ENCODE measurements at places on chromosomes 5 and 9.

DNA sequence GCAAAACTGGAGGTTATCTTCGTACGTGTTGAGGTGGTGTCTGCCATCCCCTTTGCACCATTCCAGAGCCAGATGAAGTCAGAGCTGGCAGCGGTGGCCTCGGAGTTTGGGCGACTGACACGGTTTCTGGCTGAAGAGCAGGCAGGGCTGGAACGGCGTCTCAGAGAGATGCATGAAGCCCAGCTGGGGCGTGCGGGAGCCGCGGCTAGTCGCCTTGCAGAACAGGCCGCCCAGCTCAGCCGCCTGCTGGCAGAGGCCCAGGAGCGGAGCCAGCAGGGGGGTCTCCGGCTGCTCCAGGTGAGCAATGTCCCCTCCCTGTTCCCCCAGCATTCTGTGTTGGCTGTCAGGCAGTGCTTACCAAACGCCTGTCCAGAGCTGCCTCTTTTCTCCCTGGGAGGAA is 9.5 kb downstream of the TRIM41 start:
- no peak for DNase-seq

- no peak for DNase-seq
Measured at GRCh38 chr5:5588386-5588785, 165.9 kb downstream of the ICE1 start.

DNA sequence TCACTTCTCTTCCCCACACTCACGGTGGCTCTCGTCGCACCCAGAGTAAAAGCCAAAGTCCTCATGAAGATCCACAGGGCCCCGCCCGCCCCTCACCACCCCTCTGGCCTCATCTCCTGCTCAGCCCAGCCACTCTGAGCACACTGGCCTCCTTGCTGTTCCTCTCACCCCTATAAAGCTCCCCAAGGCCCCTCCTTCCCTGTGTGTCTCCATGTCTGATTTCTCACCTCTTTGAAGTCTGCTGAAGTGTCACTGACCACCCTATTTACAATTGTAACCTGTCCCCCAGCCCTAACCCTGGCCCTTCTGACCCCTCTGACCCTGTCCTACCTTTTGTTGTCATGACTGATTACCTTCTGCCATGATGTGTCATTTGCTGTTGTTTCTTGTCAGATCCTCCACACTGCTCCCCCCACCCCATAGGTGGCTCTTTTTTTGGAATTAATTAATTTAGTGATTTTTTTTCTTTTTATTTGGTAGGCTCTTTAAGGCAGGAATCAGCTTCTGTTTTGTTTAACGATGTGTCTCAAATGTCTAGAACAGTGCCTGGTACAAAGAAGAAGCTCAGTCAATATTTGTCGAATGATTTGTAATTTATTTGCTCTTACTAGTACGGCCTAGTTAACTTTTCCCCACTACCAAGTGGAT is 90.2 kb downstream of the IQGAP2 start:
- no peak for DNase-seq

GRCh38 chr5:149969181-149969930 is 8.8 kb downstream of the SLC26A2 start:
- DNase-seq = no peak

DNA sequence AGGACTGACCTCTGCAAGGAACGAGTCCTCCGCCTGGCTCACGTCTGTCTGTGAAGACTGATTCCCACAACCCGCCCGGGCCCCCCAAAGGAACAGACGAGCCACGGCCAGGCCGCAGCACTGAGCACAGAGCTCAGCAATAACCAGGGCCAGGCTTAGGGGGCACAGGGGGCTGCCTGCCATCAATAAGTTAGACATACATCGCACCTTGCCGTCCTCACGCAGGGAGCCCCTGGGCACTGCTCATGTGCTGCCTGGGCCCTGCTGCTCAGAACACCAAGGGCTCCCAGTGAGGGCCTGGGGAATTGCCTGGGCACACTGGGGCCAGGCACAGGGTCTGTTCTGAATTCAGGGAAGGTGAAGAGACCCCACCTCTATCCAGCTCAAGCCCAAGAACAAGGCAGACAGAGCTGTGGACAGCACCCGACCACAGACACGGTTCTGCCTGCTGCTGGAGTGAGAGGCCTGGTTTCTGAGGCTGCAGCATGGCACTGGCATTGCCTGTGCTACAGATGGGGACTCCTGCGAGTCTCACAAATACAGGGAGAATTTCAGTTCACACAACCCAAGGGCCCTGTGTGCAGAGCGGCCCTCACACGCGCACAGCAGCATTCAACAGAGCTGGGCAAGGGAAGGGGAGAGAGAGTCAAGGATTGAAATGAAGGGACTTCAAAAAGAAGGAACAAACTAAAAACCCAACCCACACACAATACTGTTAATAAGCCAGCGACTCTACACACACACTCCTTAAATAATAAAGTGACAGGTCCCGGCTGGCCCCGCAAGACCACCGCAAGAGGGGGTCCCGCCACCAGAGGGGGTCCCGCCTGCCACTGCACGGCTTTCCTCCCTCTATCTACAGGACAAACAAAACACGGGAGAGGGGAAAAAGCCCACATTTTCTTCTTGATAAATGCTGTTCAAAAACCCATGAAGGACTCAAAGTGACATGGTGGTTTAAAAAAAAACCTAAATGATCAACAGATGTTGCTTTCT is 32.0 kb downstream of the PRRT1B start:
- DNase-seq = no peak

DNA sequence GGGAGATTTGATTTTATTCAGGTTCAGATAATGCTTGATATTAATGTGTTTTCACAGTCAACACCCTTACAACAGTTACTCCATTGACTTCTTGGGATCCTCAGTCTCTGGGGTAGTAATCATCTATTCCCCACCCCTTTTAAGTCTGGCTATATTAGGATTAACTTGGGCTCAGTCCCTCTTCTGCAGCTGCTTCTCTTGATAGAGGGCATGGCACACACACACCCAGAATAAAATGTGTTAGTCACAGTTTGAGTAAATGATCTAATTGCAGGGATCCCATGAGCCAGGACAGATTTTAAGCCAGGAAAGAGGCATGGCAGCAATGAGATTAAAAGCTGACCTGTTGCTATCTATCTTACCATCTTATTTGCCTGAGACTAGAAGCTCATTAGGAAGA is 53.7 kb upstream of the VLDLR start:
- no peak for DNase-seq

GRCh38 chr9:120714088-120714845 is at the start of gene MEGF9:
TSS of gene MEGF9 (minus strand) at chr9:120714470. CDS start at chr9:120714358, 112 bp downstream.
- DNase-seq = peak; percentile 99

DNA sequence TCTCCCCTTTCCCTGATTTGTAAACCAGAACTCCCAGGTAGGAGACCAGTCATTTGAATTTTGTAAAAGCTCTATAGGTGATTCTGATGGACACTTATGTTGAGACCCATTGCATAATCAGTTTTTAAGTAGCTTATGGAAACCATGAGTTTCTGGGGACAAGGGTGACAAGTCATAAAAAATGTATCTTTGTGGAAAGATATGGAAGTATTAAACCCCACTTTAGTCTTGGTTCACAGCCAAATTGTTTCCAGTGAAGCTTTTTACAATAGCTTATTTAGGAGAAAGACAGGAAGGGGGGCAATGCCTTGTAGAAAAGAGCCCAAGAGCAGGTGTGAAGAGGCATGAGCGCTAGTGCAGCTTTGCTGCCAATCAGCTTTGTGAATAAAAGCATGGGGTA is 453 bp upstream of the CCL28 start:
- no peak for DNase-seq

DNA sequence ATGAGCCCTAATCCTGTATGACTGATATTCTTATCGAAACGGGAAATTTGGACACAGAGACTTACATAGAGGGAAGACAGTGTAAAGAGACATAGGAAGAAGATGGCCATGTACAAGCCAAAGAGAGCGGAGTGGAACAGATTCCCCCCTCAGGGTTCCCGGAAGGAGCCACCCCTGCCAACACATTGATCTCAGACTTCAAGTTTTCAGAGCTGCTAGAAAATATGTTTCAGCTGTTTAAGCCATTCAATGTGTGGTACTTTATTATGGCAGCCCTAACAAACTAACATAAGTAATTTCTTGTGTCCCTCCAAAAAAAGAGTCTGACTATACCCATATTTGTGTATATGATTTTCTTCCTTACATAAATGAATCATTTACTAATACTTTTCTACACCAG is 128.0 kb upstream of the STC2 start:
- no peak for DNase-seq

DNA sequence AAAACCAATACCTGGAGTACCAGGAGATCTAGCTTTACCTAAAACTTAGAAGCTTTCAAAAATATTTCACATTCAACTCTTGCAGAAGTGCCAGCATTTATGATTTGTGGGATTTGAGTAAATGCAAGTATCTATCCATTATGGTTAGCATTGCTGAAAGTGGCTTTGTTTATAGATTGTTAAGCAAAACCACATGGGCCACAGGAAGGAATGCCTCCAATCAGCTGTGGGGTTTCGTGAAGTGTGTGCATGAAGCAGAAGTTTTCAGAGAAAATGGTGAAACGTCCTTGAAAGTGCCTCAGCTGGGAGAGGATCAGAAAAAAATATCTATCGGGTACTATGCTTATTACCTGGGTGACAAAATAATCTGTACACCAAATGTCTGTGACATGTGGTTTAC is 4.2 kb downstream of the LECT2 start:
- DNase-seq = no peak

DNA sequence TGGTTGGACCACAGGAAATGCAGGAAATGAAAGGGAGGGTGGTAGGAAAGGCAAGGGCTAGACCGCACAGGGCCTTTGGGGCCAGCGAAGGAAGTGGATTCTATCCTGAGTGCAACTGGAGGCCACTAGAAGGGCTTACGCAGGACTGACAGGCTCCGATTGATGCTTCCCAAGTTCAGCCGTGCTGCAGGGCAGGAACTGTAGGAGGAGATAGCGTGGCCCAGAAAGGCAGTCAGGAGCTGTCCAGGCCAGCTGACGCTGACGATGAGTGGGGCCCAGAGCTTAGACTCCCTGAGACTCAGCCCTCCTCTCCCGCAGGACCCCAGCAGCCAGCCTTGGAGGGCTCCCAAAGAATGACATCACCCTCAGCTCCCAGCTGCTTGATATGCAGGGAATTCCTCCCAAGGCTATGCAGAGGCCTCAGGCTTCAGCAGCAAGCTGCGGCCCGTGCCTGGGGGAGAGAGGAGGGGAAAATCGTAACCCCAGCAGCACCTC is 48.8 kb downstream of the KCNIP1 start:
- DNase-seq = no peak

GRCh38 chr5:6632324-6632887 is 438 bp downstream of the NSUN2 start:
- peak; percentile 39 for DNase-seq

- DNase-seq = no peak
Measured at GRCh38 chr9:87395804-87396479, 101.7 kb upstream of the DAPK1 start.

- no peak for DNase-seq
Measured at GRCh38 chr9:78023003-78023741, 8.4 kb downstream of the GNAQ start.

DNA sequence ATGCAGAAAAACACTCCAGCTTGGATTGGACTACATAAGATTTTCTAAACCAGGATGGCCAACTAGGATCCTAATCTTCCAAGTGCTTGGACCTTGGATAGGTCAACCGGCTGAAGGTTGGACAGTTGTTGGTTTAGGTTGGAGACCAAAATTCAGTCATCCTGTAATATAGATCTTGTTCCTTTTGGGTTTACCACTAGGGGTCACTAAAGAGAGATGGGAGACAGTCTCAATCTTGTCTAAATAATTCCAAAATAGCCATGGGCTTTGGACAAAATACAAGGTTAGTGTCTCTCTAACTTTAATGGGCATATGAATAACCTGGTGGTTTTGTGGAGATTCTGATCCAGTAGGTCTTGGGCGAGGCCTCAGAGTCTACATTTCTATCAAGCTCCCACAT is 148.7 kb upstream of the ERCC6L2 start:
- no peak for DNase-seq

GRCh38 chr9:77756449-77756848 is 108.3 kb upstream of the GNA14 start:
- no peak for DNase-seq

- no peak for DNase-seq
Measured at GRCh38 chr5:7811715-7812114, 39.2 kb downstream of the CFAP90 start.

GRCh38 chr9:22413884-22414283 is 32.7 kb upstream of the DMRTA1 start:
- DNase-seq = no peak

- no peak for DNase-seq
Measured at GRCh38 chr9:129290606-129291005, 112.5 kb upstream of the IER5L start.

DNA sequence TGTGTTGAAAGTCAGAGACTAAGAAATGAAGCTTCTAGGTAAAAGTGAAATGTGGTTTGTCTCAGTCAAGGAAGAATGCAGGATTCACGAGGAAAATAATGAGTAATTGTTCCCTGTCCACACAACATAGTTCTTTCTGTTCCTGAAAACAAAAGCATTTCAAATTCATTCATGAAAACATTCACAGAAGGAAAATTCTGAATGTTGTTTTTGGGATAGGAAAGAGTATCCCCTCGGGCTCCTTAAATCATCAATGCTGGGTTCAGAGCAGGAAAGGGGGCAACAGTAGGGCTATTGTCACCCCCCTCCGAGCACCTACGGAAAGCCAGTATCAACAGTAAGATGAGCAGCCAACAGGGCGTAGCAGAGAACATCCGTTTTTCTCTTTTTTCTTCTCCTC is 769.9 kb upstream of the ADAMTS16 start:
- no peak for DNase-seq

DNA sequence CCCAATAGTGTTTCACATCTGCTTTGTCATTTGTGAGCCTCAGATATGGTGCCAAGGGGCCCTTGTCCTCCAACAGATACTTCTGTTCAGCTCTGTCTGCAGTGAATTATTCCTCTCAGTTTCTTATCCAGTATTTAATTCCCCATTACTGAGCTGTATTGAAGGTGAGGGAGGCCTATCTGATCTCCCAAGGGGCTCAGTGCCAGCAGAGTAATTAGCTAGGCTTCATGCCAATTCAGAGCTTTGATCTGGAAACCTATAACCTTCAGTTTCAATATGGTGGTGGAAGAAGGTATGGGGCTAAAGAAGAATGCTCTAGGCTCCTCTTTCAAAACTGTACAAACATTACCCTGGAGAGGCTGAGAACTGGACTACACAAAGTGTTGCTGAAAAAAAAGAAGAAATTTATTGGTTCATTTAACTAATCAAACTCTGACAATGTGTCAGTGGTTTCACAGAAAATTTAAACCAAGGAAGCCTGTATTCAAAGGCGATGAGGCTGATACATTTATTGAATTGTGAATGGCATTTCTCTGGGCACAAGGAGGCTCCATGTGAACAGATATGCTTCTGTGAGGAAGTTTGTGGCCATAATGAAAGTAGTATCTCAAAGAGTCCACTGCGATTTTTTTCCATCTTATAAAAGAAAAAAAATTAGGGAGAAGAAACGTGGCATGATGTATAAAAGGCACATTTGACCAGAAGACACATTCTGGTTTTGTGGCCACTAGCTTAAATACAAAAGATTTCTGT is 397.8 kb downstream of the TLE4 start:
- peak; percentile 35 for DNase-seq

Measured in BE2C (cell line).